Stimulated activated CD4-positive, alpha-beta T cell treated with anti-CD3 and anti-CD28 coated beads, Interleukin-1b, Interleukin-23, amount 100 ng/mL, for 4 hours (primary cell): ENCODE measurements at places on chromosomes 6 and 20.

- no peak for DNase-seq
Observed at GRCh38 chr6:113381959-113382358, 475.2 kb upstream of the MARCKS start.

GRCh38 chr6:79070206-79070825, 7.7 kb downstream of the PHIP start:
- no peak for DNase-seq

DNA sequence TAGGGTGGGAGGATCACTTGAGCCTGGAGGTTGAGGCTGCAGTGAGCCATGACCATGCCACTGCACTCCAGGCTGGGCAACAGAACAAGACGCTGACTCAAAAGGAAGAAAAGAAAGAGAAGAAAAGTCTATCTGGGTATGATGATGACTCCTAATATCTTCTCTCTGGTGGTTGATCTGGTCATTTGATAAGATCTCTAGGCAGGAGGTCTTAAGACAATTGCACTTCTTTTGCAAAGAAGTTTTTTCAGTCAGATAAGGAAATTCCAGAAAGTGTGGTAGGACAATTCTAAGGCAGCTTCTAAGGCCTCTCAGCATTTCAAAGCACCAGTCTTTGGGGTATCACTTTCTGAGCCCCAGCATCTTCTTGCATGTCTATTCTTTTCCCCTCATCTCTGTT, 7.7 kb upstream of the AIF1 start:
- DNase-seq = no peak

- DNase-seq = no peak
Observed at GRCh38 chr6:33983721-33984465, 162.0 kb downstream of the GRM4 start.

GRCh38 chr6:15283986-15284361, 38.1 kb downstream of the JARID2 start:
- no peak for DNase-seq

GRCh38 chr6:159168536-159169192, 536 bp upstream of the FNDC1 start:
- DNase-seq = no peak

DNA sequence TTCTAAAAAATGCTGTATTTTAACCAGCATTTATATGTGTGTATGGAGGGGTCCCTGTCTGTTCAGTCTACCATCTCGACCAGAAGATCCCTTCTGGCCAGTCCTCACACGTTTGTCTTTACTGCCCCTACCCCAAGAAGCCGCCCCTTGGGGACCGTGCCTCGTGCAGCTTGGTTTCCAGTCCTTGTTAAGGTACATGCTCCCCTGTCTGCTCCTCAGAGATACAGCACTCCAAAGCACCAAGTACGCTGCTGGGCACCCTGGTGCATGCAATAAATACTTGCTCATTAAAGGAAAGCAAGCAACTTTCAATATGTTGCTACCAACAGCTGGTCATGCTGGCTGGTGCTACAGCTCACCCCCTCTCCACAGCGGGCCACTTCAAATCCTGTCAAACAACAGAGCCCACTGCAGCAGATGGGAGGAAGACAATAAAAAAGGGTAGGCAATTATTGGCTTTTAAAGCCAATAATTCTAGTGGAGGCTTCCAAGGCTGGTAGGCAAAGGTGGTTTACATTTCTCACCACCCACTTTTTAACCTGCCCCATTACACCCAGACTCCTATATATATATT, 61.6 kb downstream of the PSMG4 start:
- DNase-seq = no peak

GRCh38 chr6:37190159-37190535, 20.2 kb downstream of the PIM1 start:
- no peak for DNase-seq

DNA sequence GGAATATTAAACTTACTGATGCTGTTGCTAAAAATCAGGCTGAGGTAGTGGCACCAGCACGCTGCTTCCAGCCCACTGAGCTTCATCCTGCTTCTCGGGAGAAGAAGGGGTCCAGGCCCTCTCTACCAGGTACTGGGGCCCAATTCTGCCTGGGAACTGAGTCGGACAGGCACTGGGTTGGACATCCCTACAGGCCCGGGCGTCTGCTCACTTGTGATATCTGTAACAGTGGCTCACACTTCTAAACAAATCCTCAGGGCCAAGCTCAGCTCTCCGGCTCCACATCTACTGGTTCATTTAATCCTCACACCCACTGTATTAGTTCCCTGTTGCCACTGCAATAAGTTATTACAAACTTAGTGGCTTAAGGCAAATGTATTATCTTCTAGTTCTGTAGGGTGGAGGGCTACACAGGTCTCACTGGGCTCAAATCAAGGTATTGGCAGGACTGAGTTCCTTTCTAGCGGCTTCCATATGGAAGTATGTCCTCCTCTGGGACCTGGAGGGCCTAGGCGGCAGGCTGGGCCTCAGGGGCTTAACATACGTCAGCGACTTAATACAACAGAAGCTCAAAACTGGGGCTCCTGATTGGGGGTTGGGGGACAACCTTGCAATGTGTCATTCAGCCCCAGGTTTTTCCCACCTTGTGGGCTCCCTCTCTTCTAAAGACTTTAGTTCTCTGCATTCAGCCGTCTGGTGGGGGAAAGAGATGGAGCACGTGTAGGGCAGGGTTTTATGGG, 1.6 kb upstream of the KCNK15 start:
- no peak for DNase-seq

- DNase-seq = no peak
Observed at GRCh38 chr20:37880726-37881591, 22.0 kb upstream of the VSTM2L start.

GRCh38 chr6:7505189-7505699, 36.2 kb upstream of the DSP start:
- DNase-seq = no peak

GRCh38 chr6:58113960-58114359, 796.5 kb downstream of the PRIM2 start:
- no peak for DNase-seq

GRCh38 chr6:7727946-7728854, 2.3 kb downstream of the BMP6 start:
- DNase-seq = peak; percentile 6

DNA sequence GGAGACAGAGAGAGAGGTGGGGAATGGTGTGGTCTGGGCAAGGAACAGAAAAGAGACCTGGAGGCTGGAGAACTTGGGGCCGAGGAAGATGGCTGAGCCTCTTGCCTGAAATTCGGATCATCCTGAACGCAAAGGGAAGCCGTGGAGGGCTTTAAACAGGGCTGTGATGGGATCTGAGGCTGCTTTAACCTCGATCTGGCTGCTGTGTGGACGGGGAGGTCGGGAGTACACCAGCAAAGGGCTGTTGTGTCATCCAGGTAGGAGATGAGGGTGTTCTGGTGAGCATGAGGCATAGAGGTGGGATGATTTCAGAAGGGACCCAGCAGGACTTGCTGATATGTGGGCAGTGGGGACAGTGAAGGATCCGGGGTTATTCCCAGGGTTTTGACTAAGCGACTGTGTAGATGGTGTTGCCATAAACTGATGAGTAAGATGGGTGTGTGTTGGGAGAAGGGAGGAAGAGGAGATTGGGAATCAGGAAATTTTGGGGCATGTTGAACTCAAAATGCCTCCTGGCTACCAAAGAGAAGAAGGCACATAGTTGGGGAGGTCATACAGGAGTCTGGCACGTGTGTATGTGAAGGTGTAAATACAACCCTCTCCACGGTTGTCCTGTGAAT, 158.5 kb downstream of the NFATC2 start:
- DNase-seq = no peak

DNA sequence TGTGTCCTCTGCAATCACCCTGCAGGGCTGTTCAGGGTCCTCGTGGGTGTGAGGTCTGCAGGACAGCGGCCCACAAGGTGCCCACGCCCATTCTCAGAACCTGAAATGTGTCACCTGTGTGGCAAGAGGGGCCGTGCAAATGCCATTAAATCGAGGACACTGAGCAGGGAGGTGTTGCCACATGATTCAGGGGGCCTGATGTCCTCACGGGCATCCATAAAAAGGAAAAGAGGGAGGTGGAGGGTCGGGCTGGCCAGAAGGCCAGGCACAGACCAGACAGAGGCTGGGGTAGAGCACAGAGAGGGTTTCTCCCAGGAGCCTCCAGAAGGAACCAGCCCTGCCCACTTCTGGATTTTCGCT, 239.6 kb downstream of the ERMARD start:
- no peak for DNase-seq

DNA sequence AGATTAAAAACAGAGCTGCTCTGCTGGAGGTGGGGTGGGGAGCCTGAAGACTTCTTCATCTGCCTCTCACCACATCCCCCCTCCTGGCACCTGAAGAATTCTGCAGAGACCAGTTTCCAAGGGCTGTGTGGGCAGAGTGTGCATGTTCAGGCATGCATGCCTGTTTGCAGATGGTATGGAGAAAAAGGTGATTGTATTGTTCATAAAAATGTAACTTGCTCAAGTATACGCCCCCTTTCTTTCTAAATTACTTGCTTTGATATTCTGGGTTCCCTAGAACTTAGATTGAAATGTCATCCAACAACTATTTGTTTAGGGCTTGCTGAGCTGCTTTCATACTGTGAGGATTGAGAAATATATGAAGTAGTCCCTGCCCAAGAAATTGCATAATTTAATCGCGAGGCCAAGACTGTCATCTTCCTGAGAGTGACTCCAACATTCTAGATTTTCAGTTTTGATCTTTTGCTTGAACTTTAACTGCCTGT, 83.6 kb downstream of the LCA5 start:
- no peak for DNase-seq
